ENCODE measurements at places on chromosomes 11 and 22.

DNA sequence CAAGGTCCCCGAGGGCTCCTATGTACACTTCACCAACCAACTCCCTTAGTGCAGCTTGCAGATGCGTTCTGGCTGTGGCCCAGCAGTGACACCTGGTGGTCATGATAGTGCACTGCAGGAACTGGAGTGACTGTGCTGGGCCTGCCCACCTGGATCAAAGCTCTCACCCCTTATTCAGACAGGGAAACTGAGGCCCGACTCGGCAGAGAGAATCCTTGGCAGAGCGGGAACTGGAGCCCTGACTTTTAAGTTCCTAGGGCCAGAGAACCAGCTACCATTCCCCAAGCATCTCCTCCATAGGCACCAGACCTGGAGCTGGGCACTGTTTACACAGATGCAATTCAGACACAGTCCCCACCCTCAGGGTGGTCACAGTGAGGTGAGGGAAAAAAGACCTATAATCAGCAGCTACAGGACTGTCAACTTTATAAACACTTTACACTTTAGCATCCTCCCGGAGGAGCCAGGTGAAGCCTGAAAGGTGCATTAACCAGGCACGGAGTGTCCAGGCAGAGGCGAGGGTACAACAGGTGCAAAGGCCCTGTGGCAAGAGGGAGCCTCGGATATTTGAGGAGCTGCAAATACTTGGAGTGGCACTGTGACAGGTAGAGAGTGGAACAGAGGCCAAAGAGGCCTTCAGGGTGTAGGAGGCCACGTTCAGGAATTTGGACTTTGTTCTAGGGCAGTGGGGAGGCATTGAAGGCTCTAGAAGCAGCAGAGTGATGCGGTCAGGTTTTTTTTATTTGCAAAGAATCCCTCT lies 22.0 kb downstream of the RHBDD3 start:
- DNase-seq = peak; percentile 56

GRCh38 chr11:130122141-130122575 lies 37.4 kb upstream of the ST14 start:
- peak; percentile 27 for DNase-seq

DNA sequence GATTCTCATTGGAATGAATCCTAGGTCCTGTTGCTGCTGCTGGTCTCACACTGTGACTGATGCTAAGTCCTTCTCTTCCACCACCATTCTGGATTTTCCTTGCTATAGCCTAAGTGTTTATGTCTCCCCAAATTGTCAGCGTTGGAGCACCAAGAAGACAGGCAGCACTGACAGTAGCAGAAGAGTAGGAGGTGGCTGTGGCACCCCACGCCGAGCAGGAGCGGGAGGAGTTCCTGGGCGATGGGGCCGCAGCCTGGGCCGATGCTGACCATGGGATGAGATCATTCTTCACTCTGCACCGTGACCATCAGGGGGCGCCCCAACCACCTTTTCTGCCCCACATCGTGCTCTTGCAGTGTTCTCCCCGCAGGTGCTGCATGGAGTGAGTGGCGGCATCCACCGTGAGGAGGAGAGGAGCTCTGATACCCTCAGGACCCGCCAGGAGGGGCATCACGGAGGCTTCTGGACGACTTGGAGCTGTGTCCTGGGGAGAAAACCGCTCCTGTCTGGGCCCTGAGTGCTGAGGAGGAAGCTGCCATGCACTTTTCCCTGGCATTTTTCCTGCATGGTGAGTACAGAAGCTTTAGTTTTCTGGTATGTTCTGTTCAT lies 57.0 kb downstream of the LRRC74B start:
- peak; percentile 79 for DNase-seq

DNA sequence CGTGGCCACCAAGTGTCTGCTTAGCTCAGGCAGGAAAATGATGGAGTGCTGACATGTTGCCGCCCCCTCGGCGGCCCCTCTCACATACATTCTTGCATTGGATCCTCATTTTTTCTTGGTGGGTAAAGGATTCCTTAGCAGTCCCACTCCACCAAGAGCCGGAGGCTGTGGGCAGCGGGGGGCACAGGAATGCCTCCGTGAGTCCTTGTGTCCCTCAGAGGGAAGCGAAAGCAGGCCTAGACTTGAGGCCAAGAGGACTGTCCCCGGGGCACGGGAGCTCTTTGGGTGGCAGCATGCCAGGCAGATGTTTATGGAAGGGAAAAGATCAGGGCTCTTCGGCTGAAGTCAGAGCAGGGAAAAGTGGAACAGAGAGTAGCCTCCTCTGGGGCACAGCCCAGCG lies 21.6 kb downstream of the LRFN4 start:
- DNase-seq = no peak

- DNase-seq = no peak
Observed at GRCh38 chr22:49553518-49554295, 274.0 kb downstream of the BRD1 start.

- no peak for DNase-seq
Observed at GRCh38 chr11:128497061-128497775, 90.1 kb downstream of the ETS1 start.

DNA sequence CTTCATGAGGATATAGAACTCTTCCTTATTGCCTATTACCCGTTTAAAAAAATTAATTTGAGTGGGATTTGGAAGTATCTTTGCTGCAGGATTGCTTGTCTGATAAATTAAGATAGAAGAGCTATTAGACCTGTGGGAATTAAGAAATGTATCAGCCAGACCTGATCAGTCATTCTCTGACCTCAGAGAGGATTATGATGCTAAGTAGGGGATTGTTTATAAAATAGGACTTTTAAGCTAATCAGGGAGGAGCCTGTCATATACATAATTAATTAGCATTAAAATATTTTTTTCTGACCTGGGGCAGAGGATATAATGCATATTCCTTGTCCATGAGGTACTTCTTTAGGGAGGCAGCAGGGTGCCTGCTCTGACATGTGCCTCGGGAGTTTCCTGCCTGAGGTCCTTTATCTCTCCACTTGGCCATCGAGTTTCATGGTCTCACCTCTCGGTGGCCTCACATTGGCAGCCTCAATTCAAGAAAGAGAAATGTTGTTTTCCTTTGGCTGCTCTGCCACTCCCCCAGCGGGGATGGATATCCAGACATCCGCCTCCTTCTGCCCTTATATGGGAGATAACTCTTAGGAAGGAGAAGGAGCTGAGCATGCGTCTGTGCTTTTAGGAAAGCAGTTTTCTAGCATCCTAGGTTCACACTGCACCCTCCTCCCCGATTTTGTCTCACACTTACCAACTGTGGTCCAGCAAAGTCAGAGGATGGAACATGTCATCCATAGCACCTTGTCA lies 41.1 kb downstream of the DIXDC1 start:
- no peak for DNase-seq

DNA sequence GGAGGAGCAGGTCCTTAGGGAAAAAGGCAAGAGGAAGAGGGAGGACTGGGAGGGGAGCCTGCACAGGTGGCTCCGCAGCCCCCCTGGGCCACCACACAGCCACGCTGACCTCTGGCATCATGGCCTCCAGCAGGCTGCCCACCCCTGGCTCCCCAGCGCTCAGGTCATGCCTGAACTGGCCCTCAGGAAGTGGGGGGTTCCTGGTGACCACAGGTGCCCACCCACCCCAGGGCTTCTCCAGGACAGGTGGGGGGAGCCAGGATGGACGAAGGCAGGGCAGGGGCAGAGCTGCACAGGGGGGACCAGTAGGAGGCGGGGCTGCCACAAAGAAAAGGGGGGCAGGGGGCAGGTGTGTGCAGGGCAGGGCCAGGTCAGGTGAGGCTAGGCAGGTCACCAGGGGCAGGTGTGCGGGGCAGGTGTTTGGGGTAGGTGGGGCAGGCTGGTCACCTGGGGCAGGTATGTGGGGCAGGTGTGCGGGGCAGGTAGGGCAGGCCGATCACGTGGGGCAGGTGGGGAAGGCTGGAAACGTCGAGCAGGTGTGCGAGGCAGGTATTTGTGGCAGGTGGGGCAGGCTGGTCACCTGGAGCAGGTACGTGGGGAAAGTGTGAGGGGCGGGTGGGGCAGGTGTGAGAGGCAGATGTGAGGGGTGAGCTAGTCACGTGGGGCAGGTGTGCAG lies 997 bp downstream of the DEAF1 start:
- DNase-seq = no peak

DNA sequence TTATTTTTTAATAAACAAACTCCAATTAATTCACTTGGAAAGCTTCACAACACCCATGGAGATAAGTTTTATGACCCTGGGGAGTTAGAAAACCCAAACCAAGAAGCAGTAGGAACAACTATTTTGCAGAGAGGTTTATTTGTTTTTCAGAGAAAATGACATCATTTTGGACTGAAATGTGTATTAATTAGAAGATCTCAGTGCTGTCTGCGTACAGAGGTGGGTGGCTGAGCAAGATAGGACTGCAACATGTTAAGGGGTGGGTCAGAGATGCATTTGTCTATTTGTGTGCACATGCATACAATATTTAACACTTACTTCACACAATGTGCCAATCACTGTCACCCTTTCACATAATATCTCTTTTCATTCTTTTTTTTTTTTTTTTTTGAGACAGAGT lies 1.1 kb downstream of the SCGB1A1 start:
- DNase-seq = no peak

DNA sequence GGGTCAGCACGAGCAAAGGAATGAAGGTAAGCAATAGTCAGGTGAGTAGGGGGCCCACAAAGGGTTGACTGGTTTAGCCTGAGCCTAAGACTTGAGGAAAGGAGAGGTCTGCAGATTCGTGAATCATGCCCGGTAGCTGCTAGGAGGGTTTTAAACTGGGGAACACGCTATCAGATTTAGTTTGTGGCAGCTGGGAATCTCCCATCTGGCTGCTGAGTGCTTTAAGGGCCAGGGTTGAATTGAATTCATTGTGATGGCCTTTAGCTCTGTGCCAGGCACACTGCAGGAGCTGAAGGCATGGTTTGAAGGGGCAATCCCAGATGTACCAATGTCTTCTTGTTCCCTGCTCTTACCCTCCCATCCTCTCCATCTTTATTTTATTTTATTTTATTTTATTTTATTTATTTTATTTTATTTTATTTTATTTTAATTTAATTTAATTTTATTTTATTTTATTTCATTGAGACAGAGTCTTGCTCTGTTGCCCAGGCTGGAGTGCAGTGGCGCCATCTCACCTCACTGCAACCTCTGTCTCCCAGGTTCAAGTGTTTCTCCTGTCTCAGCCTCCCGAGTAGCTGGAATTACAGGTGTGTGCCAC lies 1.9 kb upstream of the NECTIN1 start:
- no peak for DNase-seq

- no peak for DNase-seq
Observed at GRCh38 chr22:43272301-43272700, 70.9 kb downstream of the SCUBE1 start.
